ENCODE measurements at places on chromosomes 2 and 18.
A peak's percentile ranks its signal among the peaks of the same experiment; 100 is the strongest.

- DNase-seq: peak; percentile 62
Observed at GRCh38 chr2:190528521-190529001, 6.0 kb downstream of the NEMP2 start.

- DNase-seq: peak; percentile 4
Observed at GRCh38 chr2:235716875-235717496, 223.1 kb downstream of the AGAP1 start.

DNA sequence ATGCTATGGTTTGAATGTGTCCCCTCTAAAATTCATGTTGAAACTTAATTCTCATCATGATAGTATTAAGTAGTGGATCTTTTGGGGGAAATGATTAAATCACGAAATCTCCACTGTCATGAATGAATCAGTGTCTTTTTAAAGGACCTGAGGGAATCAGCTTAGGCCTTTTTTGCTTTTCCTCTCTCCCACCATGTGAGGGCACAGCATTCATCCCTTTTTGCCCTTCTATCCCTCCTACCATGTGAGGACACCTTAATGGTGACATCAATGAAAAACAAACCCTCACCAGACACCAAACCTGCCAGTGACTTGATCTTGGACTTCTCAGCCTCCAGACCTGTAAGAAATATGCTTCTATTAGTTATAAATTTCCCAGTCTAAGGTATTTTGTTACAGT lies 247.1 kb upstream of the UBE2E3 start:
- DNase-seq: no peak

DNA sequence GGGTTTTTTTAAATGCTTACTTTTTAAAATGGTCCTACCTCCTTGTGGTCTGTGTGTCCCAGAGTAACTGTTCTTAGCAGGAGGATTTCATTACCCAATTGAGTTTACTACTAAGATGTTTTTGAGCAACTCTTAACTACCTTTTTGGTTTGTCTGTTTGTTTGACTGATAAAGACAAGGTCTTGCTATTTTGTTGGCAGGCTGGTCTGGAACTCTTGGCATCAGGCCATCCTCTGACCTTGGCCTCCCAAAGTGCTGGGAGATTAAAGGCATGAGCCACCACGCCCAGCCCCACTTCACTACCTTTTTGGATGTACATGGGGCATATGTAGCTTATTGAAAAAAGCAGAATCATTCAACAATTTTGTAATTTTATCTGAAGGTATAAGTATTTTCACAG lies 14.9 kb downstream of the MRPS9 start:
- no peak for DNase-seq

- no peak for DNase-seq
Observed at GRCh38 chr2:199775267-199775666, 75.7 kb downstream of the FTCDNL1 start.

- no peak for DNase-seq
Observed at GRCh38 chr2:133360190-133360589, 208.1 kb downstream of the NCKAP5 start.

DNA sequence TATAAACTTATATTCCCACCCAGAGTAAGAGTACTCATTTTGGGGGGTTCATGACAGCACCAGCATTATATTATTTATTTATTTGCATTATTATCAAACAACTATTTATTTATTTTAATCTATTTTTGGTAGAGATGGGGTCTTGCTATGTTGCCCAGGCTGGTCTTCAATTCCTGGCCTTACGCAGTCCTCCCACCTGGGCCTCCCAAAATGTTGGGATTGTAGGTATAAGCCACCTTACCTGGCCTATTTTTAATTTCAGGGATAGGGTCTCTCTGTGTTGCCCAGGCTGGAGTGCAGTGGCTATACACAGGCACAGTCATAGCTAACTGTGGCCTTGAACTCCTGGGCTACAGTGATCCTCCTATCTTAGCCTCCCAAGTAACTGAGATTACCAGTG lies 30.7 kb downstream of the GEMIN6 start:
- DNase-seq: no peak

DNA sequence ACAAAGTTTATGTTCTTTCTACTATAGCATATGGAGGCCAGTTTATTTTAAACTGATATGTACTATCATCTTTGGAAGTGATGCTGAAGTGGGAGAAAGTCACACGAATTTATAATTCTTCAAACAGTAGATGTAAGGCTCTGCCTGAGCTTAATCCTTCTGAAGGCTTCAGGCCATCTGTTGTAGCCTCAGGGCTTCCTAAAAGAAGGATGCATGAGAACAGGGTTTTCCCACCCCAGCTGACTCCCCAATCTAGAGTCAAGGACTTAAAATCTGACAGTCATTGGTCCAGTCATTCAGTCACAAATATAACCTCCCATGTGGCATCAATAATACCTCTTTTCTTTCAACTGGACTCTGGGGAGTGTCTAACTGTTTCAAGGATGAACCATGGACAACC lies 330.5 kb downstream of the KCNS3 start:
- DNase-seq: no peak

GRCh38 chr2:51158251-51158650 lies 126.3 kb upstream of the NRXN1 start:
- no peak for DNase-seq

GRCh38 chr2:205571360-205571959 lies 110.8 kb upstream of the NRP2 start:
- no peak for DNase-seq

GRCh38 chr18:58859907-58860306 lies 4.8 kb upstream of the ZNF532 start:
- no peak for DNase-seq

DNA sequence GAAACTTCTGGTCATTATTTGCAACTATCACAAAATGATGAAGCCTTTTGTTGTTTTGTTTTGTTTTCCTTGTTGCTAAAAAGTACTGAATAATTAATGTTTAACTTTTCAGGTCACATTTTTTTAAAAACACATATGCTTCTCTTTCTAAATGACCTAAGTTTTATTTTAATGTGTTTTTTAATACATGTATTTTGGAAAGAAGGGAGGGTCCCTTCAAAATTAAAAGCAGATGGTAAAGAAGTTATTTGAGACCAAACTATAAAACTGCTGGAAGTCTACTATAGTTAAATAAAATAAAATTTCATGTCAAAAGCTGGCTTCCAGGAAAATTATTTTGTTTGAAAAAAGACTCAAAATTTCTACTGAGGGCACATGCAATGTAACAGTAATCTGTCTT lies 39.5 kb upstream of the ASNSD1 start:
- no peak for DNase-seq

DNA sequence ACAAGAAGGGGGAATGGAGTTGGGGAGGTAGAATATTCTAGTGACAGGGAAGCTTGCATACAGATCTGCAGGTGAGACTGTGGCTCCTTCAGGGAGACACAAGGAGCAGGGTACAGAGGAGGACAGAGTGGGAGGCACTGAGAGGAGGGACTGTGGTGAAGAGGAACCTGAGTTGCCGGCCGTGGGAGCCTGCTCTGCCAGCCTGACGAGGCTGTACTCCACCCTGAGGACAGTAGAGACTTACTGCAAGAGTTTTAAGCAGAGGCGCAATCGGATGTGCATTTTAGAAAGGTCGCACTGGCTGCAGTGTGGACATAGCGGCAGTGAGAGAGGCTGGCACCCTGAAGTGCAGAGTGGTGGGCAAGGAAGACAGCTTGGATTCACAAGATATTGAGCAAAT lies 185.8 kb downstream of the GFPT1 start:
- no peak for DNase-seq

- no peak for DNase-seq
Observed at GRCh38 chr2:165725421-165725820, 68.6 kb downstream of the GALNT3 start.

DNA sequence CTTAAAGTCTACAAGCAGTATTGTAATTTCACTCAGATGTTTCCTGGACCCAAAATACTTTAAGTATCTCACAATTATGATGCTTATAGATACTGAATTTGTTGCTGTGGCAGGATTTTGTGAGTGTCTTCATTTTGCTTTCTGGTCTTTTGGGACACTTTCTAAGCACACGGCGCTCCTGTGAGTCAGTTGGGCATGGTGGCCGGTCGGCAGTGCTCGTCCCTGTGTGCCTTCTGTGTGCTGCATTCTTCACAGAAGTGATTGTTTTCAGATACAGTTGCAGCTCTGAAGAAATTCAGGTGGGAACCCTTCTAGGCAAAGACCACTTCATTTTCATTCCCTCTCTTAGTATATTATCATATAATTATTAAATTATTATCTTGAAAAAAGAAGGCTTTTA lies 273.3 kb downstream of the ZNF407 start:
- DNase-seq: no peak

DNA sequence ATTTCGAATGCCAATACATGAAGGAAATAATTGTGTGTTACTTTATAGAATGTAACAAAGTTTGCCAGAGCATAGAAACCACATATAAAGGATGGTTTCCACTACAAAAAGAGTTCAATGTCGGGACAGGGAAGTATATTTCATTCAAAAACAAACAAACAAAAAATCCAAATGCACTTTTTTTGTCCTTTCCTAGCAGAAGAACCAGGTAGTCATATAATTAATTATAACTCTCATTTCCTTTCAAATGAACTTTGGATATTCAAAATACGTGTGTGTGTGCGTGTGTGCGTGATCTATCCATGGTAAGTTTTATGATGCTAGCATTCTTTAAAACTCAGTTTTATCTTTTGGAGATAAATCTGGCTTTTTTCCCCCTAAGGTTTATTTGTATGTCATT lies 8.3 kb downstream of the FN1 start:
- DNase-seq: no peak

GRCh38 chr2:12676771-12677170 lies 40.0 kb upstream of the TRIB2 start:
- no peak for DNase-seq

DNA sequence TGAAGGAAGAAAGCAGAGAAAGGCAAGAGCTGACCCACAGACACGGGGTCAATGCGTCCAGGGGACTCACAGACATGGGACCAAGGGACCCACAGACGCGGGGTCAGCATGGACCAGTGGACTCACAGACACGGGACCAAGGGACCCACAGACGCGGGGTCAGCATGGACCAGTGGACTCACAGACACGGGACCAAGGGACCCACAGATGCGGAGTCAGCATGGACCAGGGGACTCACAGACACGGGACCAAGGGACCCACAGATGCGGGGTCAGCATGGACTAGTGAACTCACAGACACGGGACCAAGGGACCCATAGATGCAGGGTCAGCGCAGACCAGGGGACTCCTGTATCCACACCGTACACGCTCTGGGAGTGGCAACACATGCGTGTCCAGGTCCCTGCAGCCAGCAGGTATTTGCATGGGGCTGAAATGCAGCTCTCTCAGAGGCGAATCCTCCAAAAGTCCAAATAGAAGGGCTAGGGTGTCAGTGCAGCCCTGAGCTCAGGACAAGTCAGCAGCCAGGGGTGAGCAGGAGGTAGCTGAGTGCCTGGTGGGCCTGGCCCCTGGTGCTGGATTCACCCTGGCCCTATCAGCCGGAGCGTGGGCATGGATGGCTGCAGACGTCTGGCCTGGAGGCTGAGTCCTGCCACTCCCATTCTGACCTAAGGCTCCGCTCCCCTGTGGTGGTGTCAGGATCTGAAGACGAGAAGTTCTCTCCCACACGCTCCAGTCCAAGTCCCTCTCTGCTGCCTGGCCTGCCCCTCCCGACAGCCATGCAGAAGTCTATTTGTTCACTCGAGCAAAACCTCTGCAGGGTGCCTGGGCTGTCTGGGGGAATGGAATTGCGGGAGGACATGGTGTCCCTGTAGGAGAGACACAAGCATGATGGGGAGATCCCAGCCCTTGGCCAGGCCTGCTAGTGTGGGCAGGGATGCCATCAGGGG lies 28.5 kb downstream of the TMEM18 start:
- DNase-seq: no peak

DNA sequence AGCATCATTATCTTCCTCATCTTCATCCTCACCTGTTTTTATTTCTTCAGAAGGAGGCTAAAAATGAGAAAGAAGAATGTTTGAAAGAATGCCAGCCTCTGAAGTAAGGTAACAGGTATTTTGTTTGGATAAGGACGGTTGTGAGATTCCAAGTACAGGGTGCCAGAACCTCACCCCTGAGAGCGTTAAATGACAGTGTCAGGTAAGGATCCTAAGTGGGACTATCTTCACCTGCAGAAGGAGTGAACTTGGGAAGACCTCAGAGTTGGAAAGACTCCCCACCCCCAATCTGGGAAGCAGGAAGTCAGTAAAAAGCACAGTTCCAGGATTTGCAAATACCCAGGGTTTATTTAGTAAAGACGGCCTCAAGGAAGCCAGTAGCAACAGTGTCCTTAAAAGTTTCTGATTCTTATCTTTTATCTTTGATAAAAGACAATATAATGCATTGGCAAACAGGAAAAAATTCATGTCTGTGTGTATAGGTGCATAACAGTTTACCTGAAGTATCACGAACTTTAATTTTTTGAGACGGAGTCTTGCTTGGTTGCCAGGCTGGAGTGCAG lies 52.3 kb downstream of the THOC1 start:
- no peak for DNase-seq

GRCh38 chr18:58507880-58508279 lies 121.0 kb downstream of the ALPK2 start:
- no peak for DNase-seq

- peak; percentile 65 for DNase-seq
Observed at GRCh38 chr2:37614061-37614738, 57.2 kb downstream of the CDC42EP3 start.

- no peak for DNase-seq
Observed at GRCh38 chr2:38584881-38585280, 17.8 kb downstream of the HNRNPLL start.

GRCh38 chr18:35343488-35343935 lies 708 bp downstream of the ZNF24 start:
- no peak for DNase-seq
